A549 treated with Hydrocortisone at 1 μM for 4 hours (cell line): ENCODE measurements at places on chromosomes 3 and 15. TPM values are rescaled to one million over a fixed set of nuclear protein-coding genes. Genes with fewer than 3 reads are reported as not detected.

The ACTRT3 gene
- total RNA-seq: 2.9 to 3.3 TPM (median 3.0 TPM) in 5 replicates

The DUOXA2 gene
- total RNA-seq: not detected in 5 replicates

The FEZF2 gene
- total RNA-seq: not detected in 5 replicates

The SQOR gene
- 78.3 to 82.0 TPM (median 78.9 TPM) in 5 replicates for total RNA-seq

The FURIN gene
- 48.3 to 63.3 TPM (median 56.3 TPM) in 5 replicates for total RNA-seq

The NEK4 gene
- total RNA-seq: 10.7 to 15.3 TPM (median 12.7 TPM) in 5 replicates

The CCDC71 gene
- 11.6 to 15.2 TPM (median 14.6 TPM) in 5 replicates for total RNA-seq

The COL6A5 gene
- total RNA-seq: not detected in 5 replicates

The PIERCE2 gene
- 3.0 to 5.3 TPM (median 3.4 TPM) in 5 replicates for total RNA-seq

The RNU6-1 gene
- total RNA-seq: not detected in 5 replicates

The TM4SF4 gene
- total RNA-seq: 26.3 to 42.5 TPM (median 36.9 TPM) in 5 replicates

The TUBGCP5 gene
- 21.4 to 33.6 TPM (median 25.1 TPM) in 5 replicates for total RNA-seq

The PPP1R14D gene
- 0.17 to 0.32 TPM in 2 of 5 replicates, not detected in the others for total RNA-seq

The SEMA3G gene
- total RNA-seq: 0.03 to 0.16 TPM (median 0.06 TPM) in 5 replicates

The ADAMTS9 gene
- total RNA-seq: 0.65 to 0.88 TPM (median 0.72 TPM) in 5 replicates

The FETUB gene
- 0.12 to 0.34 TPM (median 0.15 TPM) in 3 of 5 replicates, not detected in the others for total RNA-seq

The THSD4 gene
- total RNA-seq: 21.6 to 31.5 TPM (median 27.2 TPM) in 5 replicates

The CD96 gene
- total RNA-seq: 0.02 TPM in 1 of 5 replicates, not detected in the others

The ACOX2 gene
- 6.0 to 9.8 TPM (median 8.0 TPM) in 5 replicates for total RNA-seq

The LRRC2 gene
- total RNA-seq: 0.02 TPM in 1 of 5 replicates, not detected in the others

The LYSMD2 gene
- 19.7 to 28.0 TPM (median 25.4 TPM) in 5 replicates for total RNA-seq

The ANKRD34C gene
- not detected in 5 replicates for total RNA-seq

The SHC4 gene
- 0.60 to 0.93 TPM (median 0.86 TPM) in 5 replicates for total RNA-seq

The CELF6 gene
- 0.10 to 0.20 TPM (median 0.13 TPM) in 5 replicates for total RNA-seq

The CHRFAM7A gene
- 5.2 to 7.9 TPM (median 7.1 TPM) in 5 replicates for total RNA-seq

The HYKK gene
- total RNA-seq: 5.2 to 6.5 TPM (median 5.7 TPM) in 5 replicates

The HRG gene
- total RNA-seq: not detected in 5 replicates

The FANCD2 gene
- total RNA-seq: 16.5 to 24.4 TPM (median 18.0 TPM) in 5 replicates

The PCLAF gene
- total RNA-seq: 160 to 251 TPM (median 177 TPM) in 5 replicates

The VGLL3 gene
- total RNA-seq: 5.2 to 12.1 TPM (median 8.7 TPM) in 5 replicates

The IDH2 gene
- 38.9 to 49.7 TPM (median 43.5 TPM) in 5 replicates for total RNA-seq

The LMAN1L gene
- total RNA-seq: 0.09 to 0.15 TPM in 2 of 5 replicates, not detected in the others

The CFAP44 gene
- 1.3 to 1.7 TPM (median 1.4 TPM) in 5 replicates for total RNA-seq

The GMPS gene
- total RNA-seq: 70.8 to 95.0 TPM (median 80.9 TPM) in 5 replicates

The CSTA gene
- total RNA-seq: 0.52 to 1.4 TPM (median 0.75 TPM) in 5 replicates

The CLDN18 gene
- not detected in 5 replicates for total RNA-seq

The INSYN1 gene
- total RNA-seq: 1.9 to 3.0 TPM (median 2.3 TPM) in 5 replicates

The GOLGA6L7 gene
- total RNA-seq: not detected in 5 replicates

The CEMIP gene
- total RNA-seq: 1.0 to 1.6 TPM (median 1.2 TPM) in 5 replicates

The NR1I2 gene
- not detected in 5 replicates for total RNA-seq

The GRAMD2A gene
- total RNA-seq: 0.07 to 0.31 TPM (median 0.16 TPM) in 5 replicates
